ENCODE measurements at places on chromosomes 4 and X.

DNA sequence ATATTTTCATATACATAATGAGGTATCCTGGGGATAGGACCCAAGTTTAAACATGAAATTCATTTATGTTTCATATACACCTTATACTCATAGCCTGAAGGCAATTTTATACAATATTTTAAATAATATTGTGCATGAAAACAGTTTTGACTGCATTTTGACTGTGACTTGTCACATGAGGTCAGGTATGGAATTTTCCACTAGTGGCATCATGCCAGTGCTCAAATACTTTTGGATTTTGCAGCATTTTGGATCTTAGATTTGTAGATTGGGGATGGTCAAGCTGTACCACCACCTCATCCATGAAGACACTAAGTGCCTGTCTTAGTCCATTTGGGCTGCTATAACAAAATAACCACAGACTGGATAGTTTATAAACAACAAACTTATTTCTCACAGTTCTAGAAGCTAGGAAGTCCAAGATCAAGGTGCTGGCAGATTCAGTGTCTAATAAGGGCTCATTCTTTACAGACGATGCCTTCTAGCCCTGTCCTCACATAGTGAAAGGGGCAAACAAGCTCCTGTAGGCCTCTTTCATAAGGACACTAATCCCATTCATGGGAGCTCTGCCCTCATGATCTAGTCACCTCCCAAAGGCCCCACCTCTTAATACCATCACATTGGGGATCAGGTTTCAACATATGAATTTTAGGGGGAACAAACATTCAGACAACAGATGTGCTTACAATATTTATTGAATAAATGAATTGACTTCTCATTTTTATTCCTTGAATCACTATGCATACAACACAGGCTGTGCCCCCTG, 9.4 kb downstream of the NUDT6 start:
- no peak for DNase-seq

GRCh38 chrX:150863191-150863590, 35.3 kb downstream of the CD99L2 start:
- DNase-seq = no peak

DNA sequence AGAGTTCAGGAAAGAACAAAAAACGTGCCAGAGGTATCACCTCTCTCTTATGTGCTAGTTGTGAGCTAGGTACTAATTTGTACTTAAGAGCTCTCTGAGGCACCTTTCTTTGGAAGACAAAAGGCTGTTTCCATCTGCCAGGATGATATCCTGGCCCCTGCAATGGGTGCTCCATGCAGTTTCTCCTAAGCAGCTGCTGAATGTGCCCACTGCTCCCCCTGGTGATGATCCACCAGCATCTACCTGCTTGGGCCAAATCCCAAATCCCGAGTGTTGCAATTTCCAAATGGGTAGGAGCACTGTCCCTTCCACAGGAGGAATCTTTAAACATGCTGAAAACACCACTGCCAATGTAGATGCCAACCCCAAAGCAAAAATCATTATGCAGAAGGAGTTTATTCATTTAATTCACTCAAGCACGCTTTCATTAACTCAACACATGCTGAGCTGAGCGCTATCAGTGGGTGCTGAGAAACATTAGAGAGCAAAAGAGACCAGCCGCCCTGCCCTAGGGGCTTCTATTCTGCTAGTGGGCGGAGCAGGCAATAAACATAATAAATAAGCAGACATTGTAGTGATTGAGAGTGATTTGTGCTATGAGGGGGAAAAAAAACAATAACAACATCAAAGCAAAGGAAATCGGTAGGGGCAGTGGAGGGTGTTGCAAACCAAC, 69.6 kb upstream of the C4orf50 start:
- DNase-seq = no peak

- DNase-seq = no peak
Measured at GRCh38 chr4:54225598-54226403, 3.3 kb upstream of the PDGFRA start.

DNA sequence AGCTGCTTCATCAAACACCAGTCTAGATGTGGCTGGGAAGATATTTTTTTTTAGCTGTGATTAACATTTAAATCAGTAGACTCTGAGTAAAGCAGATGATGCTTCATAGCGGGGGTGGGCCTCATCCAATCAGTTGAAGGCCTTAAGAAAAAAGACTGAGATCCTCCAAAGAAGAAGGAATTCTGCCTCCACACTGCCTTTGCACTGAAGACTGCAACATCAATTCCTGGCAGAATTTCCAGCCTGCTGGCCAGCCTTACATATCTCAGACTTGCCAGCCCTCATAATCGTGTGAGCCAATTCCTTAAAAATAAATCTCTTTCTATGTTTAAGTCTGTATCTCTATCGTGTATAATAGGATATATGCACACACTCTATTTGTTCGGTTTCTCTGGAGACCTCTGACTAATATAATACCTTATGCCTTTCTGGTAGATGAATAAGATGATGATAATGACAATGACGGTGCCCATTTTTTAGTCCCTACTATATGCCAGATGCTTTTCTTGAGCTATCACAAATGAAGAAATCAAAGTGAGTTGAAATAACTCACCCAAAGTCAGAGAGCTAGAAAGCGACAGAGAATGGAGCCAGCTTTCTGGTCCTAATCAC, 66.1 kb upstream of the SOD3 start:
- no peak for DNase-seq

DNA sequence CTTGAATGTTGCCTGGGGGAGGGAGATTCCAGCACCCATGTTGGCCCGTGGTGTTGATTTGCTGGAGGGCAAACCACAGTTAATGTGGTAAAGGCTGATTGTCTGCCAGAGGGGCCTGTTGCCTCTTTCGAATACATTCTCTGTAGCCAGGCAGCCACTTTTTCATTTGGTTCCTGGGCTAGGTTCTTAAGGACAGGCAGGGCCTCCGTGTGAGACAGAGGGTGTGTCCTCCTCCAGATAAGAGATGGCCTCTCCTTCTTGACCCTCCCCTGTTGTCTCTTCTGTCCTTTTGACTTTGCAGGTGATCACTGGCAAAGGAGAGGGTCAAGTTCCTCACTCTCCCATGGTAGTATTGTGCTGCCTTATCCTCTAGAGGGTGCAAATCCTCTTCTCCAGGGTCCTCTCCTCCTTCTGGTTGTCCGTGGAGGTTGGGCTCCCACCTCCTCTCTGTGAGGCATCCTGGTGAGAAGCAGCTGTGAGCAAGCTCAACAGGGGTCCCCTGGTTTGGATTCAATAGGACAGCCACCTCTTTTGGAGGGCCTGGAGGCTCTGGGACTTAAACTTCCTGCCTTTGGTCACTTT, 44.9 kb downstream of the ZNF182 start:
- DNase-seq = peak; percentile 15

- DNase-seq = no peak
Measured at GRCh38 chr4:3634281-3634857, 102.1 kb upstream of the LRPAP1 start.

GRCh38 chr4:114257501-114257900, 278.1 kb upstream of the ARSJ start:
- DNase-seq = no peak

DNA sequence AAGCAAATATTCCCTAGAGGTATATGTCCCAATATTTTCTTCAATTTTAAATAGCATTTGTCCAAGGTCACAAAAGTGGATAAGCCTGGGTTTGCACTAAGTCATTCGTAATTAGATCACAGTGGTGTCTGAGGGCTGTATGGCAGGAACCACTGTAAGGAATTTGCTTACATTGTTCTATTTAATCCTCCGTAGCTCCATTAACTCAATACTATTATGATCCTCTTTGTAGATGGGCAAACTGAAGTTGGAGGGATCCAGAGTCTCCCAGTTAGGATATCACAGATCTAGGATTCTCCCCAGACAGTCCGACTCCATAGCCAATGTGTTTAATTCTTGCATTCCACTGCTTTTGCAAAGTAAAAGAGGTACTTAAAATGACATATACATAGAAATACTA, 242.7 kb upstream of the DCAF8L1 start:
- DNase-seq = no peak

DNA sequence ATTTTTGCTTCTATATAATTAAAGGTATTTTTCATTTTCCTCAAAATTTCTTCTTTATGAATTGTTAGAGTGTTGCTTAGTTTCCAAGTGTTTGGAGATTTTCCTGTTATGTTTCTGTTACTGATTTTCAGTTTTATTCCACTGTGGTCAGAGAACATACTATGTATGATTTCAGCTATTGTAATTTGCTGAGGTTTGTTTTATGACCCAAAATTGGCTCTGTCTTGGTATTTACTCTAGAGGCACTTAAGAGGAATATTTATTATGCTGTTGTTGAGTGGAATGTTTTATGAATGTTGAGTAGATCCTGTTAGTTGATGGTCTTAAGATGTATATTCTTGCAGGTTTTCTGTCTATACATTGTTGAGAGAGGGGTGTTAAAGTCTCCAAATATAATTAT, 263.5 kb downstream of the PABPC4L start:
- DNase-seq = no peak

DNA sequence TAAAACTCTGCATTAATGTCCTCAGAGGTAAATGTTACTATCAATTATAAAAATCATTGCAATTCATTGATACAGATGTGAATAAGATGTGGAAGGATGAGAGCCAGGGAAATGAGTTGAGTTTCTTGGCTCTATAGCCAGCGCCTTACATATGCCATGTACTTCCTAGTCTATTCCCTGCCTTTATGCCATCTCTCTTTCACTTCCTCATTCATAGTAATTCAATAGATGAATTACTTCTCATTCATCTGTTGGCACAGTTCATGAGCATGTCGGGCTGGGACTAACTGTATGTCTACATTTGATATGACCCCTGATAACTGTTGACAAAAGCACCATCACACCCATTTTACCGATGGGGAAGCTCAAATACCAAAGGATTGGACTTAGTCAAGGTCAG, 55.7 kb downstream of the LNX1 start:
- no peak for DNase-seq

DNA sequence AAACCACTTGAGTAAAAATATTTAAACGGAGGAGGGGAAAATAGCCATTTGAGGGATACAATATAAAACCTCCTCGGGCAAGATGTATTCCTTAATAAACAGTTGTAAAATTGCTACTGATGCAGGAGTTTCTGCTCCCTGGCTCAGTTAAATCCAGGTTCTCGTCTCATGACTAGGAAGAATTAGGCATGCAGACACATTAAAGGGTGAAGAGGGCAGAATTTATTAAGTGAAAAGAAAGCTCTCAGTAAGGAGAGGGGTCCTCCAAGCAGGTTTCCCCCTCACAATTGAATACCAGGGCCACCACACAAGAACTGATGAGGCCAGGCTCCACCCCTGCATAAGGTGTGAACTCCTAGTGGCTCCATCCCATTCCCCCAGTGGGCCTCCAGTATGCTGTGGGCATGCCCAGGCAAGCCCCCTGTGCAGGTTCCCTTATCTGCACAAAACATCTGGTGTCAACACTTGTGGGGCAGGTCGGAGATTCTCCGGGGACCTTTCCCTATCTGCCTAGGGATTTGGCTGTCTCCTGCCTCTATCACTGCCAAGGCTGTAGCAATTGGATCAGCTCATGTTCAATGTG, 80.4 kb downstream of the HS6ST2 start:
- DNase-seq = no peak

- DNase-seq = no peak
Measured at GRCh38 chr4:158161551-158162354, 11.1 kb downstream of the GASK1B start.

DNA sequence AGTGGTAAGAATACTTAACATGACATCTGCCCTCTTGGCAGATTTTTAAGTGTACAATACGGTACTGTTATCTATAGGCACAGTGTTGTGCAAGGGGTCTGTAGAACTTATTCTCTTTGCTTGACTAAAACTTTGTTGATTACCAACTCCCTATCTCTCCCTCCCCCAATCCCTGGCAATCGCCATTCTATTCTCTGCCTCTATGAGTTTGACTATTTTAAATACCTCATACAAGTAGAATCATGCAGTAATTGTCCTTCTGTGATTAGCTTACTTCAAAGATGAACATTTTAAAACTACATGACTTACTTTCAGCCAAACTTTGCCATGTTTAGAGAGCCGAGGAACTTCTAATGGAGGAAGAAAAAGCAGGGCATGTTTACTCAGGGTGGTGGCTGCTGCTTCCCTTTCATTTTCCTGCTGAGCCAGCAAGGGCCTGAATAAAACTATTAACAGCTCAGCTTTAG, 62.4 kb downstream of the APOO start:
- no peak for DNase-seq

- no peak for DNase-seq
Measured at GRCh38 chr4:25913056-25913850, 767 bp upstream of the SMIM20 start.

DNA sequence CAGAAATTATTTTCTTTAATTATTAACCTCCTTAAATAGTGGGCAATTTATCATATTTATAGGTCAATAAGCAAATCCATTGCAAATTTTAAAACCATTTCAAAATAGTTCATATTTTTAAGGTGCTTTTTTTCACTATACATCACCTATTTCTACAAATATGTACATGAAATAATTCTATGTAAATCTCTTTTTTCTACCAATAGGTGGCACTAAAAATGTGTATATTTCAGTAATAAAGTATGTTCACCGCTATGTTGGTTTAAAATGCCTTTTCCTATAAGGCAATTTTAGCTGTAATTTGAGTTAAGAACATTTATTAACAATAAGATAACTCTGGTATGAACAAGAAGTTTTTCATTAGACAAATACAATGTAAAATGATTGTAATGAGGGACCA, 672.2 kb downstream of the KCTD8 start:
- DNase-seq = no peak

DNA sequence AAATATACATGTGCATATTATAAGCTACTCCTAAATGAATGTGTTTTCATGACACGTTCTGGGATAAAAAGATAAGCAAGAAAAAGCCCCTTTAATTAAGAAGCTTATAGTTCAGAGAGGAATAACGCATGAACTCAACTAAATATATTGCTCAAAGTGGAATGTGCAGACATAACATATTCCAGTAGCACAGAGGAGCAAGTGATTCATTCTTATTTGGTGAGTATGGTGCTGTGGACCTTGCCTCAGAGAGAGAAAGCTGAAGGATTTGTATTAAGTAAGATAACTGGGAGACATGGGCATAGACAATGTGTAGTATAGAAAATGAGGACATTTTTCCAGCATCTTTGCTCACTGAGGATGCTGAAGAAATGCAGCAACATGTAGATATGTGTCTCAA, 76.8 kb downstream of the CFAP299 start:
- DNase-seq = no peak

GRCh38 chrX:151825925-151826485, 86.7 kb upstream of the MAGEA4 start:
- DNase-seq = no peak

GRCh38 chr4:40238700-40239548, 42.1 kb downstream of the RHOH start:
- peak; percentile 78 for DNase-seq

- no peak for DNase-seq
Measured at GRCh38 chr4:95013236-95013635, 255.5 kb downstream of the BMPR1B start.

- peak; percentile 38 for DNase-seq
Measured at GRCh38 chrX:53320543-53321229, 39.3 kb upstream of the IQSEC2 start.

DNA sequence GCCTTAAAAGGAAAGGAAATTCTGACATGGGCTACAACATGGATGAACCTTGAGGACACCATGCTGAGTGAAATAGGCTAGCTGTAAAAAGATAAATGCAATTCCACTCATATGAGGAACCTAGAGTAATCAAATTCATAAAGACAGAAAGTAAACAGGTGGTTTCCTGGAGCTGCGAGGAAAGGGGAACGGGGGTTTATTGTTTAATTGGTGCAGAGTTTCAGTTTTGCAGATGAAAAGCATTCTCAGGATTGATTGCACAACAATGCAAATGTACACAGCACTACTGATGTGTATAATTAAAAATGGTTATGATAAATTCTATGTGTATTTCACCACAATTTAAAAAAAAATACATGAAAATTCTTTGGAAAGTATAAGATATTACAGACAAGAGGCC, 24.0 kb downstream of the PLRG1 start:
- DNase-seq = no peak
